ENCODE measurements at places on chromosomes 12 and 14. TPM values are rescaled to one million over a fixed set of nuclear protein-coding genes. Genes with fewer than 3 reads are reported as not detected.

CCDC59 gene
- polyA plus RNA-seq: 44.2 TPM

GRCh38 chr14:63478010-63478409 lies 65.2 kb downstream of the PPP2R5E start:
- H3K27me3 ChIP-seq: no peaks in the 10 kb centered on the region
- no peaks in the 10 kb centered on the region for H3K36me3 ChIP-seq
- H3K27ac ChIP-seq: no peak overlapping the region
- DNase-seq: no peak
- H3K4me1 ChIP-seq: peaks cover 11% of the 10 kb centered on the region
- H3K4me3 ChIP-seq: no peak overlapping the region

DNA sequence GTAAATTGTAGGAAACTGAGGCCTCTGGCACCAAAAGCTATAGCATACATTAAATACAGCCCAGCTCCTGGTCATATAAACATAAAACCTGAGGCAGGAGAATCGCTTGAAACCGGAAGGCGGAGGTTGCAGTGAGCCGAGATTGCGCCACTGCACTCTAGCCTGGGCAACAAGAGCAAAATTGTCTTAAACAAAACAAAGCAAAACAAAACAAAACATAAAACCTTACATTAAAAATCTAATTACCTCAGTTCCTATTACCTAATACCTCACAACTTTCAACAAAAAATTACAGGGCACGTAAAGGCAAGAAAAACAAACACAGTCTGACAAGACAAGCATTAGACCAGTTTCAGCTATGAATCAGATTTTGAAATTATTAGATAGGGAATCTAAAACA lies 36.7 kb downstream of the TMEM116 start:
- H3K36me3 ChIP-seq: no peaks in the 10 kb centered on the region
- no peak for DNase-seq
- no peaks in the 10 kb centered on the region for H3K27me3 ChIP-seq
- no peaks in the 10 kb centered on the region for H3K4me1 ChIP-seq

GRCh38 chr12:55840581-55841351 lies 2.0 kb downstream of the MMP19 start:
- no peaks in the 10 kb centered on the region for H3K4me1 ChIP-seq
- H3K36me3 ChIP-seq: peaks cover 3% of the 10 kb centered on the region
- H3K27ac ChIP-seq: no peak overlapping the region
- no peak for DNase-seq
- H3K4me3 ChIP-seq: no peak overlapping the region

DNA sequence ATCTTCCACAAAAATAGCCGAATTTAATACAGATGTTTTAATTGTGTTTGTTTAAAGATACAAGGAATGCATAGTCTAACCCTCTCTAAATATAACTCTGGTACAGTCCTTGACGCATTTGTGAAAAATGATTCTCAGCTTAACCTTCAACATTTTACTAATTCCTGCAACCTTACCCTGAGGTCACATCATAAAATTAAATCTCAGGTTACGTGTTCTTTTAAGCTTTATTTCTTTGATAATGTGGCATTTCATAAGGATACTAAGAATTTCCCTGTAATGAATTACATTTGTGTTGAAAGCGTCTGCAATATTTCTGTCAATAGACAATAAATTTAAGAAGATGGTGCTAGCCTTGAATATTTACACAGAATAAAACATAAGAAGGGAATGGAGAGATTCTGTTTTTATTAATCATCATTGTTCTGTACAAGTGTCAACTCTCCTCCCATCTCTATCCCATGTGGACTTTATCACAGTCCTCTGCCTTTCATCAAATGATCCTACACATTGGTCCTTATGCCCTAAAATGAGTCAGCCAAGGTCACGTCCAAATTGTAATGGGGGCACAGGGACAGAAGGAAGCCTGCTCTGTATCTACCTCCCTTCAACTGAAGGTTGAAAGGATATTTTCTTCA lies 769.3 kb upstream of the FLRT2 start:
- no peaks in the 10 kb centered on the region for H3K27me3 ChIP-seq
- H3K36me3 ChIP-seq: no peaks in the 10 kb centered on the region
- no peak for DNase-seq
- no peak overlapping the region for H3K4me3 ChIP-seq
- H3K4me1 ChIP-seq: no peaks in the 10 kb centered on the region
- H3K27ac ChIP-seq: no peak overlapping the region

DNA sequence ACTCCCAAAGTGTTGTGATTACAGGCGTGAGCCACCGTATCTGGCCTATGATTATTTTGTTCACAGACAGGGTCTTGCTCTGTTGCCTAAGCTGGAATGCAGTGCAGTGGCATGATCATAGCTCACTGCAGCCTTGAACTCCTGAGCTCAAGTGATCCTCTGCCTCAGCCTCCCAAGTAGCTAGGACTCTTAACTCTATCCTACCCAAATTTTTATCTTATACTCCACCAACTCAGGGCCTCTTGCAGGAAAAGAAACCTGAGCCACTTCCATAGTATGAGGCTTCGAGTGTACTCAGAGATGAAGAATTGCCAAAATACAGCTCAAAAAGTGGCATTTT lies 828 bp downstream of the MMAB start:
- peaks cover 42% of the 10 kb centered on the region for H3K36me3 ChIP-seq
- peaks cover 12% of the 10 kb centered on the region for H3K4me1 ChIP-seq
- H3K4me3 ChIP-seq: peak overlapping the region; percentile 93
- DNase-seq: no peak
- H3K27ac ChIP-seq: peak overlapping the region; percentile 88
